ENCODE measurements at places on chromosomes 7 and 10. TPM values are rescaled to one million over a fixed set of nuclear protein-coding genes. Genes with fewer than 3 reads are reported as not detected.

Gene ZNF727
- total RNA-seq = 3.9 TPM

Gene OR9A2
- not detected for total RNA-seq

Gene PRXL2A
- total RNA-seq = 94.5 TPM

Gene PRLHR
- not detected for total RNA-seq

Gene LRRC18
- not detected for total RNA-seq

Gene AGR2
- not detected for total RNA-seq

Gene CALHM3
- not detected for total RNA-seq

Gene WNT2
- total RNA-seq = 0.59 TPM

Gene FBXO24
- total RNA-seq = 0.30 TPM

Gene ACSM6
- not detected for total RNA-seq

Gene TMEM236
- total RNA-seq = 1.3 TPM

Gene FGFR2
- total RNA-seq = 16.5 TPM

Data from tibial nerve (tissue), 4 donors.